ENCODE measurements at places on chromosomes 3 and 15.

- no peak for DNase-seq
These were observed 2.9 kb downstream of the STOML1 start for GRCh38 chr15:73989001-73989798.

DNA sequence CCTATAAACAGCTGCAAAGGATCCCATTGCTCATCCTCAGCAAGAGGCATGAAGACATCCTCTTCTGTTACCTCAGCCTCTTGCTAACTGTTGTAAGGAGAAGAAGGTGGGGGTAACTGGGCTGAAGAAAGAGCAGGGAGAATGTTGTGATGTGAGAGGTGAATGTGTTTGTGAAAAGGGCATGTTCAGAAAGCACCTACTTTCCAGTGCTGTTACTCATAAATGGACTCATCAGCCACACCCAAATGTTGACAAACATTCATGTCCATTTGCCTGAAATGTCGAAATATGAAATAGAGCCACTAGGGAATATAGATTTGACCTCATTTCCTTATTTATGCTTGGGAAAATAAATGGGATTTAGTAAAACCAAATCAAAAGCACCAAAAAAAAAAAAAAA is 12.6 kb downstream of the SLC24A1 start:
- no peak for DNase-seq

- no peak for DNase-seq
These were observed 197.7 kb upstream of the GBE1 start for GRCh38 chr3:81958972-81959640.

GRCh38 chr15:57591822-57592367 is at the start of gene MYZAP:
Gene MYZAP (plus strand): TSS chr15:57591904. CDS start chr15:57592035, 131 bp downstream.
- DNase-seq = peak; percentile 66

GRCh38 chr3:107727102-107727501 is 204.3 kb downstream of the BBX start:
- DNase-seq = no peak

DNA sequence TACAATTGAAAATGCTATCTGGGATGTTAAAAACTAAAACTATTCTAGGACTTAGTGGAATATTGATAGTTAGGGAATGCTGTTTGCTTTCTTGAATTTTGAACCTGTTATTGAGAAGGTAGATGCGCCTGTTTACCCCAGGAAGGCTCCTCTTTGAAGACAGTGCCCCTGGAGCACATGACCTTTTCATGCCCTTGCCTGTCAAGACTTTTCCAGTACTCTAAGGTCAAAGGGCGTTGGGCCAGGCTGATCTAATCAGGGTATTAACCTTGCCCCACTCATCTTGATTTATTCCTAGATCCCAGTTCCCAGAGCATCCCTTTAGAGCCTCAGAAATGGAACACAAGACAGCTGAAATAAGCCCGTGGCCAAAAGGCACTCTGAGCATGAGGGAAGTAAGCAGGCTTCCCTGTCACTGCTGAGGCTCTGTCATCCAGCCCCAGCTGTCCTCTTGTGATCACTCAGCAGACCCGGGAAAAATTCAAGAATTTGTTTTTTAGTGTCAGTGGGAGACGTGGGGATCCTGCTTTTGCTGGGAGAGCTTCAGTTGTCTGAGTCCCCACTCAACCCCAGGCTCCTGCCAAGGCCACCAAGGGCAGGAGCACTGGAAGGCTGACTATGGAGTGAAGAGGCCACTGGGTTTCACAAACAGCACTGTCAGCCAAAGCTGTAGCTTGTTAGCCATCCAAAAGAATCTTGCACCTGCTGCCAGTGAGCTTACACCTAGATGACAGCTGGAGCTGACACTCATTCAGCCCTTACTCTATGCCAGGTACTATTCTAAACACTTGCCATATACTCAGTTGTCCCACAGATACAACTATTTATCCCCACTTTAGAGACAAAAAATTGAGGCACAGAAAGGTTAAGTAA is 169.0 kb downstream of the PGPEP1L start:
- no peak for DNase-seq

- DNase-seq = no peak
These were observed 31.2 kb upstream of the PSMD6 start for GRCh38 chr3:64054488-64054887.

GRCh38 chr3:24522146-24522579 is 27.5 kb upstream of the THRB start:
- DNase-seq = no peak

GRCh38 chr3:127028781-127029657 is 46.1 kb downstream of the PLXNA1 start:
- no peak for DNase-seq

GRCh38 chr3:141106842-141107241 is 55.7 kb downstream of the SPSB4 start:
- no peak for DNase-seq

DNA sequence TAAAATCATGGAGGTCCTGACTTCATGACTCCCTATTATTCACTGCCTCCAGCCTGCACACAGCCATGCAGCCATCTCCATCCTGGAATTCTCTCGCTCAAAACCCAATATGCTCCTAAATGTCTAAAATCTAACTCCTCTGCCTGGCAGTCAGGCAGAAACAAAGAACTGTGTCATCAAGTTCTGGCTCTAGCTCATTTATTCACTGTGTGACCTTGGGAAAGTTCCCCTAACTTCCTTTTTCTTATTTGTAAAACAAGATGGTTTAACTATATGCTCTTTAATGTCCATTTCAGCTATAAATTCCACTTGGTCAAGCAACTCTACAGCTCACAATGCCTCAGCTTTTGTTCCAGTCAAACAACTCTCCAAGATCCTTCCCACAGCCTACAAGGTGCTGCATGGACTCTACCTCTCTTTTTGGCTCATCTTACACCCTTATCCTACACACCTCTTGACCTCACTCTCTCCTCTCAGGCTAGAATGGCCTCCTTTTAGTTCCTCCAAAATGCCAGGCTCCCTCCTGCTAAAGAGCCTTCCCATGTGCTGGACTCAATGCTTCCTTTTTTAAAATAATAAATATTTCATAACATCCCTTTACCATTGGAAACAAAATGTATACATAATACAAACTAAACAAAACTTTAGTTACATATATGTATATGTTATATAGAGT is 16.4 kb downstream of the PIK3CB start:
- DNase-seq = no peak

DNA sequence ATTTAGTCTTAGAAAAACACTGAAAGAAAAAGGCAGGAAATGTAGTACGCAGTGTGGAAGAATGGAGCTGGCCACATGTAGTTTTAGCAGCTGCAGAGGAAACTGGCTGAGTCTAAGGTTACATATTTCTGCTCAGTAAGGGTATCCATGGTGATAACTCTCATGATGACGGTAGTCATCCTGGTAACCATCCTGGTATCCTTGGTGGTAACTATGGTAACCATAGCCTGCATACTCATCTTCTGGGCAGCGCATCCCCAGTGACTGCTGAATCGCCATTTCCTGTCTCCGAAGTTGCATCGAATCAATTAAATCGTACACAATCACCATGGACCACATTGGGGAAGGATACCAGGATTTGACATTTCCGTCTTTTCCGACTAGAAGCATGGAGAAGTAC is 35.7 kb downstream of the CCDC80 start:
- DNase-seq = no peak

- no peak for DNase-seq
These were observed 51.4 kb downstream of the SLC6A11 start for GRCh38 chr3:10867384-10867783.

- no peak for DNase-seq
These were observed 28.8 kb downstream of the MECOM start for GRCh38 chr3:169634618-169635236.

GRCh38 chr3:155024006-155024638 is 56.0 kb upstream of the MME start:
- no peak for DNase-seq

- DNase-seq = no peak
These were observed 26.1 kb downstream of the ATRIP start for GRCh38 chr3:48472673-48472922.

- no peak for DNase-seq
These were observed 14.4 kb downstream of the FANCD2OS start for GRCh38 chr3:10093678-10094077.

DNA sequence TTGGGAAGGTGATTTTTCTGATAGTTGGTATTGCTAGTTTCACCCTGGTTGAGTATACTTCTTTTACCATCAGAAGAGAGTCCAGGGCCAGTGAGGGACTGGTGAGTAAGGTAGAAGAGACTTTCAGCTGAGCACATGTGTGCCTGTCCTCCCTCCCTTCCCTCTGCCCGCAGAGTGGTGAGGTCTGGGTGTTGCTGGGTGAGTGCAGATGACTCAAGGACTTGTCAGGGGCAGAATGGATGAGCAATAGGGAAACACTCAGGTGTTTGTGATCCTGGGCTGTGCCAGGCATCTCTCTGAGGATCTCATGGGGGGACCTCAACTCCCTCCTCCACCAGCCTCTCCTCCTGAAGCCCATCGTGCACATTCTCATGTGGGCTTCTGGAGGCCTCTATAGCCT is 76.0 kb upstream of the GSK3B start:
- no peak for DNase-seq

- DNase-seq = no peak
These were observed 350.9 kb downstream of the ZIC1 start for GRCh38 chr3:147760085-147760484.

DNA sequence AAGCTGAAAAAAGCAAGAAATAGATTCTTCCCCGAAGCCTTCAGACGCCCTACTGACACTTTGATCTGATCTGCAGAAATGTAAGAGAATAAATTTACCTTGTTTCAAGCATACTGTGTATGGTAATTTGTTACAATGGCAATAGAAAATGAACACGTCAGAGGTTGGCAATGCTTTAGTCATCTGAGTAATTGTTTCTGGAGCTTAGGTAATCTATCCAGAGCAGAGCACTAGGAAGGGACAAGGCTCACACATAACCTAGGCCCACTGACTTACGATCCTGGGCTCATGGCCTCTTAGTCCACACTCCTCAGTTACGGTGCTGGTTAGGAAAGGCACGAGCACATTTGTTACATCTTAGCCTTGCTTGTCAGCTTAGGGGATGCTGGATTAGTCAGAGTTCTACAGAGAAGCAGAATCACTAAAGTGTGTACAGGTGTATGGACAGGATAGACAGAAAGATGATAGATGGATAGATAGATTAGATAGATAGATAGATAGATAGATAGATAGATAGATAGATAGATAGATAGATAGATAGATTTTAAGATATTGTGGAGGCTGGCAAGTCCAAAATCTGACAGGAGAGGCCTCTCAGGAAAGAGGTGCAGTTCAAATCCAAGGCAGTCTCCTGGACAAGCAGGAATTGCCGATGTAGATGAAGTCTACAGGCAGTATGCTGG is 46.8 kb upstream of the TBC1D23 start:
- no peak for DNase-seq

DNA sequence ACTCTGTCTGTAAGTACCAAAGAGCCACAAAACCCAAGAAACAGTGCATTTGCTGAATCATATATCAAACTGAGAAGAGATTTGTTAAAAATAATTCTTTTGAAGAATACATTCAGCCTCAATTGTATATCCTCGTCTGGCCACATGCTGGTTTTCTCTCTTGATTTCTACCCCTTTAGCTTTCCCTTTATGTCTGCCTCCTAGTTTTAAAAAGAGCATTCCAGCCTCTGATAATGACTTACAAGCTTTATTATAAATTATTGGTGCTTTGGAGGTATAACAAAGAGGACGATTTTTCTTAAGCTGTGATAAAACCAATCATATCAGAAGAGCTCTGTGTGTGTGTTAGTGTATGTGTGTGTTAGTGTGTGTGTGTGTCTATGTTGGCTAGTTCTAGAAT is 70.4 kb upstream of the ROBO2 start:
- no peak for DNase-seq

DNA sequence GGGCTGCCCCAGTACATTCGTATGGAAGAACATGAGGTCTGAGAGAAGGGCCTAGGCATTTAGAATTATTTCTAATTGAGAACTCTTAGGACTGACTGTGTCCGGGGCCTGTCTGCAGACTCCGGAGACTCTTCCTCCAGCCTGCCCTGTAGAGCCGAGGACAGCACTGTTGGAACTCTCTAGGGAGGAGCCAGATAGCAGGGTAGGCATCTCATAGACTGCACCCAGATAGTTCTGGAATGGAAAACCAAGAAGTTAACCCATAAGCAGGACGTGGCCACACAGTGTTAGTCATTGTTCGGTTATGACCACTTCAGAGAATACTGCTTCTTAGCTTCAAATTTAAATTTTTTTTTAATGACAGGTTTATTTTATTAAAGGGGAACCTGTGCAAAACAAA is 59.5 kb downstream of the SNRK start:
- DNase-seq = no peak

DNA sequence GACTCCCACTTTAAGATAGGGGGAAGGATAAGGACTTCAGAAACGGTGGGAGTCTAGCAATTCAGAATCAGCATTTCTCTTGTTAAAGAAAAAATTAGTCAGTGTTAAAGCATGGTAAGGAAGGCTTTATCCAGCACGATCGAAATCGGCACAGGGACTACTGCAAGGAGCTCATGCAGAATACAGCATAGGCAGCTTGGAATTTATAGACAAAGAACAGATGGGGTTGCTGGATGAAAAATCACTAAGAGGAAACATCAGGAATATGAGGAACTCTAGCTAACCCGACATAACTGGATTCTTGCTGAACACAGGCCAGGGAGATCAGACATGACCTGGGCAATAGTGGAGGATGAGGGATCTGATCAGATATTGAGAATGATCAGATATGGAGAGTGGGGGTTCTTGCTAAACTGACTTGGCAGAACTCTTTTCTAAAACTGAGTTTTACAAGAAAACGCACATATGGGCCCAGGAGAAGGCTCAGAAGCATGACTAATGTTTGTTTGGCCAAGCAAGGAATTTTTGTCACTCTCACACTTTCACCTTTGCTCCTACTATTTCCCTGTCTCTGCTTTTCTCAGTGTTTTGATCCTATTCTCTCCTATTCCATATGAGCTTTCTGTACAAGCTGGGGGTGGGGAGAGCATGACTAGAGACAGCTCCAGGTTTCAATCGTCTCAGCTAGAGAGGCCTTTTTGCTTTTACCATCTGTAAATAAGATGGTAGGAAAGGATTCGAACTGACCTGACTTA is 3.9 kb upstream of the PLCH1 start:
- no peak for DNase-seq

DNA sequence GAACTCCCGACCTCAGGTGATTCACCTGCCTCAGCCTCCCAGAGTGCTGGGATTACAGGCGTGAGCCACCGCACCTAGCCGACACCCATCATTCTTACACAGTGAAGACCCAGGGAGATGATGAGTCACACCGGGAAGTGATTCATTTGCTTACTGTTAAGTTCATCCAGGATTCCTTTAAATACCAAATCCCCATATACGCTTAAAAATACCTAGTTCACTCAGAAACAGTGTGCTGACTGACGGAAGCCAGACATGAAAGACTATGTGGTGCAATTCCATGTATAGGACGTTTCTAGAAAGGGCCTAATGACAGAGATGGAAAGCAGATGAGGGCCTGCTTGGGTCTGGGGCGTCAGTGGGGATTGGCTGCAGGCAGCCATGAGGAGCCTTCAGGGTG is 75.2 kb downstream of the APBA2 start:
- DNase-seq = no peak

DNA sequence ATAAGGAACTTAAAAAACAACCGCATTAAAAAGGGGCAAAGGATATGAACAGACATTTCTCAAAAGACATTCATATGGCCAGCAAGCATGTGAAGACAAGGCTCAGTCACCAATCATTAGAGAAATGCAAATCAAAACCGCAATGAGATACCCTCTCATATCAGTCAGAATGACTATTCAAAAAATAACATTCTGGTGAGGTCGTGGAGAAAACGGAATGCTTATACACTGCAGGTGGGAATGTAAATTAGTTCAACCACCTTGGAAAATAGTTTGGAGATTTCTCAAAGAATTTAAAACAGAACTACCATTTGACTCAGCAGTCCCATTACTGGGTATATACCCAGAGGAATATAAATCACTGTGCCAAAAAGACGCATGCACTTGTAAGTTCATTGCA is 496.6 kb upstream of the SGO1 start:
- DNase-seq = no peak

- peak; percentile 2 for DNase-seq
These were observed 334.8 kb downstream of the NAALADL2 start for GRCh38 chr3:175193815-175194518.

Measured in GM20000 (cell line).